ENCODE measurements at places on chromosomes 3 and 15. TPM values are rescaled to one million over a fixed set of nuclear protein-coding genes. Genes with fewer than 3 reads are reported as not detected.

Gene KIF15
- total RNA-seq = 13.4 TPM

Gene PRSS50
- not detected for total RNA-seq

Gene ZIC1
- total RNA-seq = 136 TPM

Gene MEX3B
- 38.1 TPM for total RNA-seq

Gene ACSBG1
- 9.9 TPM for total RNA-seq

Gene LYZL4
- not detected for total RNA-seq

Gene SLC28A1
- total RNA-seq = 0.23 TPM

Gene PPP1R2
- 121 TPM for total RNA-seq

Gene CYP19A1
- total RNA-seq = 7.2 TPM

Gene GHSR
- 0.69 TPM for total RNA-seq

Gene PLA2G4B
- 5.1 TPM for total RNA-seq

Gene NRROS
- 0.92 TPM for total RNA-seq

Gene PLSCR2
- total RNA-seq = not detected

Gene HTR3E
- not detected for total RNA-seq

Gene MED12L
- 23.8 TPM for total RNA-seq

Gene DAZL
- 0.23 TPM for total RNA-seq

Gene SPATA12
- total RNA-seq = not detected

Gene GOLGA8G
- not detected for total RNA-seq

Gene MELTF
- 5.8 TPM for total RNA-seq

Gene SLC27A2
- total RNA-seq = 6.2 TPM
